ENCODE measurements at places on chromosomes 16 and 17.

DNA sequence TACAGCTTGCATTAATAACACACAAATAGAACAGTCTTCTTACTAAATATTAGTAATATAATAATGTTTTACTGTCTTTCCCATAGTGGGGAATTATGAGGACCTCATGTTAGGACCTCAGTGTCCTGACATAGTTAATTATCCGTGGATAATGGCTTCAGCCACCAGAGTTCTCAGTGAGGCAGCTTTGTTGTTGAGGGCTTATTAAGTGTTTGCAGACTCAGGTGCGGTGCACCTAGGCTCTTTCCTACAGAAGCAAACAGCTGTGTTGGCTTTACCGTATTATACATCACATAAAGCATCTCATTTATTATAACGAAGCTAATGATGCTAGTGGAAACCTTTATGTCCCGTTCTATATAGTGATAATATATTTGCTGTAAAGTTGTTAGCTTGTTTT, 246.7 kb downstream of the FTO start:
- DNase-seq: no peak

DNA sequence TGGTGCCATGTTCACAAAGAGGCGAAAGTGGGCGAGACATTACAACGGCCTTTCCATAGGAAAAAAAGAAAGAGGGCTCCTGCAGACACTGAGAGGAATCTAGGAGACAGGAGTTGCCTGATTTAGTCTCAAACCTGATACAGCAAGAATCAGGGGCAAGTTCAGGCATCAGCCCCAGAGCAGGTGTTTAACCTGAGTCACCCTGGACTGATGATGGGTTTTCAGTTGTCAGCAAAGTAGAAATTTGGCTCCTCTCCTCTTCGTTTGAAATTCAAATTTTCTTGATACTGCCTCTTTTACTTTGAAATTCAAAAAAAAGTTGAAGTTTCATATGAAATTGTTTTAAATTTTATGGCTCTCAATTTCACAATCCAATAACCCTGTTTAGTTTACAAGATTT, 189.5 kb downstream of the ABCC12 start:
- DNase-seq: no peak

DNA sequence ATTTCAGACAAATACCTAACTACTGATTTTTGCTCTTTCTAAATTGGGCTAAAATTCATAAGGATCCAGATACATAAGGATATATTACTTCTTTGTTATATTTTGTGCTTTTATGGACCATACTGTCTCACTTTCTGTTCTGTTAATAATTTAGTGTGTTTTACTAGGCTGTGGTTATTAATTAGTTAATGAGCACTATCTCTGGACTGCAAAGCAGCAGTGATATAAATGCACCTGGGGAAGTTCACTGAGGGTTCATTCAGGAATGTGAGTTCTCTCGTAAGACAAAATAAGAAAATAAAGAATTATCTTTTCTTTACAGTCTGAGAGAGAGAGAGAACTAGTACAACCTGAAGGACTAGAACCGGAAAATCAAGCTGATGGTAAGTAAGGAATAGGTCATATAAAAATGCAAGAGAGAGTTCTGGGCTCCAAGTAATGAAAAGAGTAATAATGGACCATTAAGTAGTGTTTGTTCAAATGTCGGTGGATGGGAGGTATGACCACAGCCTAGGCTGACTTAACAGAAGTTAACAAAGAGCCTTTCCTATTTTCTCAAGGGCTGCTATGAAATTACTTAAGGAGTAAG, 55.6 kb downstream of the IKZF3 start:
- no peak for DNase-seq

DNA sequence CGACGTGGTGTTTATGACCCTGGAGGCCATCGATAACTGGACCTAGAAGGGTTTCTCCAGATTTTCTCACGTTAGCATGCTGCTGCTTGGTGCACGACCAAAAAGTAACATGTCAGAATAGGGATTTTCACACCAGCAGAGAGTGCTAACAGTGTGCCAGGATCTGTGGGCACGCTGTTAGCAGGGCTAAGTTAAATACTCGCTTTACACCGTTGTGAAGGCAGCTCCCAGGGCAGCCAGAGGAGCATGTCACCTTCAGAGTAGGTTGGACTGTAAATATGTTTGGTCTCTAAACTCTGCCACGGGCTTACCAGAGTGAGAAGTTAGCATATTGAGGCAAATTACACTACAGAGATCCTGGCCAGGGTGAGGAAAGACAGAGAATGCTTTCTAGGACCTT, 113.2 kb upstream of the TBX2 start:
- DNase-seq: no peak

DNA sequence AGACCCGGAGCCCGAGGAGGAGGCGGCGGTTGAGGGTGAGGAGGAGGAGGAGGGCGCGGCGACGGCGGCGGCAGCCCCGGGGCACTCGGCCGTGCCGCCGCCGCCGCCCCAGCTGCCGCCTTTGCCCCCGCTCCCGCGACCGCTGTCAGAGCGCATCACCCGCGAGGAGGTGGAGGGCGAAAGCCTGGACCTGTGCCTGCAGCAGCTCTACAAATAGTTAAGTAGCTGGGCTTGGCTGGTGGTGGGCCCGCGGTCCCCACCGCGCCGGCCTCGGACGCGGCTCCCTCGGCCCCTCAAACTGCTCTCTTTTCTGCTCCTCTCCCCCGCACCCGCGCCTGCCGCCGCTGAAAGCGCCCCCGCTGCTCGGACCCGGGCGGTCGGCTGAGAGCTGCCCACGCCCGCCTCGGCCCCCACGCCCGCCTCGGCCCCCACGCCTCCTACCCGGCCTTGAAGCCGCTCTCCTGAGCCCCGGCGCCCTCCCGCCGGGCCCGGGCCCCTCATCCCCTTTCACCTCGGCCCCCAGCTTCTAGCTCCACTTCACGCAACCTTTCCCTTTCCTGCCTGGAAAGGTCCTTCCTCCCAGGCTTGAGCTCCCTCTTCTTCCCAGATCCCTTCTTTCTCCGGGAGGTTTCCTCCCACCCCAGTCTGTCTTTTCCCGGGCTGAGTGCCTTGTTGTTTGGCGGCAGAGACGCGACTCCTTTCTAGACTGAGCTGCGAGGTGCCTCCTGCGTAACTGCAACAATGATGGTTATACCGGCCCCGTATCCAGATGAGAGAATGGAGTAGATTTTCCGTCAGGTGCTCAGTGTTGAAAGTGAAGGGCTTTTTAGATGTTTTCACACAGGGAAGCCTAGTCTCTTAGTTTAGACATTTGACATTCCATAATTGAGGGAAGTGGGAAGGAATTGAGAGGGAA, 850 bp downstream of the PPM1E start:
- DNase-seq: no peak

DNA sequence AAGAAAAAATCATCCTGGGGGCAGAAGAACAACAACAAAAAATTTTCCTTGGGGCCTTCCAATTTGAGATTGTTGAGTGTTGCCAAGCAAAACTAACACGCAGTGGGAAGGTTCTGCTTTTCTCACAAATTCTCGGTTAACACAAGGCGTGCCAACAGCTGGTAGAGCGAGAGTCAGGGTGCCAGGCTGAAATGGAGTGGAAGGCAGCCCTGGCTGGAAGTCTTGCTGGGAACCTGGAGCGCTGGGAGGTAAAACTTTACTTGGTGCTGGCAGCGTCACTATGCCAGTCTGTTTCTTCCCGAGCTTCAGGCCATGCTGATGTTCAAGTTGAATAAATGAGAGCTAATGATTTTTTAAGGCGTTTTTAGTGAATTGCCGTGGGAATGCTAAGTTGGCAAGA, 189.4 kb downstream of the WWOX start:
- no peak for DNase-seq

DNA sequence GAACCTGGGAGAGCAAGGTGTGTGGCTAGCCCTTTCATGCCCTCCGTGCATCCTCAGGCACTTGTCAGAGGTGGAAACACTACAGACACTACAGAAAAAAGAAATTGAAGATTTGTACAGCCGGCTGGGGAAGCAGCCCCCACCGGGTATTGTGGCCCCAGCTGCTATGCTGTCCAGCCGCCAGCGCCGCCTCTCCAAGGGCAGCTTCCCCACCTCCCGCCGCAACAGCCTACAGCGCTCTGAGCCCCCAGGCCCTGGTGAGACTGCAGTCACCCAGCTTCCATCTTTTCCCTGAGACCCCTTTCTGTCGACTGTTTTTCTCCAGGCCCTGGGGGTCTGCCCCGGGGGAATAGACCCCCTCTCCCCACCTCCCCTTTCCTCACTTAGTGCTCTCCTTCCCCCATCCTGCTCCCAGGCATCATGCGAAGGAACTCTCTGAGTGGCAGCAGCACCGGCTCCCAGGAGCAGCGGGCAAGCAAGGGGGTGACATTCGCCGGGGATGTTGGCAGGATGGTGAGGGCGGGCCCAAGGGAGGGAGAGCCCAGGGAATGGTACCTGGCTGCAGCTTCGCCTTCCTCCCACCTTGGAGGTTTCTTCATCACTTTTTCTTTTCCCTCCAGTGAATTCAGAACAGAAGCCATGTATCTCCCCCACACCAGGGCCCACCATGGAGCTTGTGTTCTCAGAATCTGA, 2.3 kb downstream of the COA3 start:
- no peak for DNase-seq

DNA sequence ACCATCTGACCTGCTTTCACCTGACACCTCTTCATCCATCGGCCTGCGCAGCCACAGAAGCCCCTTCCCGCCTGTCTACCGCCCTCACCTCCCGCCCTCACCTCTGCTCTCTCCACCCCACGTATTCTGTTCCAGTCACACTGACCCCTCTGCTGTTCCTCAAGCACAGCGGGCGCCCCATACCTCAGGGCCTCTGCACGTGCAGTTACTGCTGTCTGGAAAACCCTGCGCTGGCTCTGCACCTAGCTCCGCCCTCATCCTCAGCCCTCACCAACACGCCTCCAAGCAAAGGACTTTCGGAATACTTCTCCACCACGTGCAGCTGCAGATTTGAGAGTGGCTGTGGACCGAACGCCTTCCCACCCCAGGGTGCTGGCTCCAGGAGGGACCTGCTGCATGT, 24.6 kb upstream of the PABPN1L start:
- no peak for DNase-seq

- DNase-seq: no peak
Observed at GRCh38 chr17:78613416-78613815, 36.2 kb upstream of the DNAH17 start.

DNA sequence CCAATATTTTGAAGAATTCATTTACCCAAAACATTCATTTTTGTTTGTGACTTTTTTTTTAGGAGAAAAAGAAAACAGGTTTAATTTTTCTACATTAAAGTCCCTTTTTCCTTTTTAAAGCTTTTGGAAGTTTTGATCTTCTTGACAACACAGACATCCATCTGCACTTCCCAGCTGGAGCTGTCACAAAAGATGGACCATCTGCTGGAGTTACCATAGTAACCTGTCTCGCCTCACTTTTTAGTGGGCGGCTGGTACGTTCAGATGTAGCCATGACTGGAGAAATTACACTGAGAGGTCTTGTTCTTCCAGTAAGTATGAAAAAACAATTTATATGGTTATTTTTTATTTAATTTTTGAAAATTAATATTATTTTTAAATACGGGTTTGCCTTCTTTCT, 37.2 kb downstream of the SIAH1 start:
- DNase-seq: no peak

- DNase-seq: no peak
Observed at GRCh38 chr17:14866266-14866665, 398.9 kb downstream of the PMP22 start.

Measured in activated CD4-positive, alpha-beta T cell treated with anti-CD3 and anti-CD28 coated beads, Interleukin-2, amount 10 ng/mL, durations not matched to agents 7 days and 5 days (primary cell).